ENCODE measurements at places on chromosomes 1 and 21.

DNA sequence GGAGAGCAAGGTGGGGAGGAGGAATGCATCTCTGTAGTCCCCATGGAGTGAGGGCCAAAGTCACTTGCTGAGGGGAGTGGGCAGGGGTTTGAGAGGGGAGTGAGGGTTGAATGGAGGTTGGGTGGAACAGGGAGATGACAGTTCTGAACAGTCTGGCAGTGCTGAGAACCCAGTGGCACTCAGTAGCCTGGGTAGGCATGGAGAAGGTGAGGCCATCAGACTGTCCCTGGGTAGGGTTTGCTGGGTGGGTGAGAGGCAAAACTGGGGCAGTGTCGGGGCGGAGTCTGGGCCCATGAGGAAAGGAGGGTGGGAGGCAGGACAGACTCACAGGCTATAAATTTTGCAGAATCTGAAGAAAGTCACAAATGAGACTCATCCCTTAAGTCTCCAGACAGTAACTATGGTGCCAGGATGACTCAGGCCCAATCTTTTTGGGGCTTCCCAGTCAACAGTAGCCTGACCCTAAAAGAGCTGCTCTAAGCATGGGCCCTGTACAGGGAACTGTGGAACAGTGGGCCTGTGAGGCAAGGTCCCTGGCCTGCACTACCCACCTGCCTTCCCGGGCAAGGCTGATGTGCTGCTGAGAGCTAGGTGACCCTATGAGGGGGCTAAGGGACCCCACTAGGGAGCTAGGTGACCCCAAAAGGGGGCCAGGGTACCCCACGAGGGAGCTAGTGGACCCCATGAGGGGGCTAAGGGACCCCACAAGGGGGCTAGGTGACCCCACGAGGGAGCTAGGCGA lies 51.0 kb upstream of the DMRTB1 start:
- no peak for DNase-seq

DNA sequence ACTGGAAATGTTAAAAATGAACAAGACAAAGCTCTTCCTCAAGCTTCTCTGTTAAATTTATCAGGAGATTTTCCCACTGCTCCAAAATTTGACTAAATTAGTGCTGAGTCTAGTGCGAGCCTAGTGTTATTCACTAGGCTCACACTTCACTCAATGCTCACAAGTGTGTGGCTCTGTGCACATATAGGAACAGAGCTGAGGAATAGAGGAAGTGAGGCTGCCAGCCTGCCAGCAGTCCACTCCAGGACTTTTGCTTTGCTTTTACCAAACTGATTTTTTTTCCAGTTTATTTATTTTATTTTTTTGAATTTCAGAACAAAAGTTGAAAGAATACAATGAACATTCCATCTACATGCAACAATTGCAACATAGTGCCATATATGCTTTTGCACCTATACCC lies 87.2 kb downstream of the VAV3 start:
- no peak for DNase-seq

DNA sequence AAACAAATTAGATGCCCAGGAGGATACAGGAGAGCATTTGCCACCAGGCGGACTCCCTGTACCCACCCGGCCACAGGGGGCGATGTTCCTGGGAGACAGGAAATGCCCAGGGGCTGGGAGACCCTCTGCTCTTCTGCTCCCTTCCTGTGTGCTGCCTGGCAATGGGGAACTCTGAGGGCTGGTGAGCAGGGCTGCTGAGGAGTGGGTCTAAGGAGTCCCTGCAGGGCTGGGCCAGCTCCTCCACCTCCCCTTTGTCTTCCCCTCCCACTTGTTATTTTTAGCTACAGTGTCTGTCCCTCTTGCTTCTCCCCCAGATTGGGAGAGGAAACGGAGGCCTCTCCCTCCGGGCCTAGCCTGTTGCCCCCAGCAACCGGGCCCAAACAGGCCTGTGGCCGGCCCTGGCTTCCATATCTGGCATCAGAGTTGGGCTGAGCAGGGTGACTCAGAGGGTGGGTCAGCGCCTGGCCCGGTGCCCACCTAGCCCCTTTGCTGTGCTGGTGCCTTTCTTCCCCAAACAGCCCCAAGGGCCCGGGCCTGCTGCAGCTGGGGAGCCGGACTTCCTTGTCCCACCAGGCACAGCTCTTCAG lies 11.6 kb downstream of the LMNA start:
- no peak for DNase-seq

GRCh38 chr1:166007176-166007575 lies 159.6 kb downstream of the FAM78B start:
- no peak for DNase-seq

- no peak for DNase-seq
Observed at GRCh38 chr21:36250423-36251075, 69.4 kb upstream of the MORC3 start.

- DNase-seq = no peak
Observed at GRCh38 chr1:179038528-179039281, 13.0 kb downstream of the FAM20B start.
